CD4-positive, alpha-beta memory T cell (primary cell): ENCODE measurements at places on chromosomes 12 and 14.

GRCh38 chr14:106051796-106052195 is 525.4 kb downstream of the TMEM121 start:
- DNase-seq, result no peak

DNA sequence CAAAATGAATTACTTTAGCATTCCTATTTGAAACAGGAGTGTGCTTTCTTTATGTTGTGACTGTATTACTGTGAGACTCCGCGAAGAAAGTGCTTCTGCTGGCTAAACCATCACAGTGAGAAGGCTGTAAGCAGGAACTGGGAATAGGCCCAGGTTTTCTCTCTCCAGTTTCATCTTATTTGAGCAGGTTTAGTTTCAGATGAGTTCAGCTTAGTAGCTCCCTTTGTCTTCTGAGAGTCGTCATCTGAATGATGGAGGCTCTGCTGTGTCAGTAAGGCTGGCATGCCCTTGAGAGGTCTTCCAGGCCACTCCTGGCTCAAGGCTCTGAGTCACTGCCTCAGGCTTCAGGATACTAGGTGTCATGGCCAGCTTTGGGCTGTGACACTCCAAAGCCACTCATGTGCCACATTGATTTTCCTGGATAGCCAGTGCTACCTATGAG is 205.6 kb upstream of the RGS6 start:
- DNase-seq, result no peak

- no peak for DNase-seq
Observed at GRCh38 chr14:55604488-55604887, 24.5 kb downstream of the KTN1 start.

GRCh38 chr12:130655010-130655409 is 61.1 kb downstream of the RIMBP2 start:
- DNase-seq, result no peak

- no peak for DNase-seq
Observed at GRCh38 chr12:8870586-8870985, 43.7 kb upstream of the PHC1 start.

- DNase-seq, result no peak
Observed at GRCh38 chr12:24560192-24560775, 388.6 kb downstream of the BCAT1 start.

DNA sequence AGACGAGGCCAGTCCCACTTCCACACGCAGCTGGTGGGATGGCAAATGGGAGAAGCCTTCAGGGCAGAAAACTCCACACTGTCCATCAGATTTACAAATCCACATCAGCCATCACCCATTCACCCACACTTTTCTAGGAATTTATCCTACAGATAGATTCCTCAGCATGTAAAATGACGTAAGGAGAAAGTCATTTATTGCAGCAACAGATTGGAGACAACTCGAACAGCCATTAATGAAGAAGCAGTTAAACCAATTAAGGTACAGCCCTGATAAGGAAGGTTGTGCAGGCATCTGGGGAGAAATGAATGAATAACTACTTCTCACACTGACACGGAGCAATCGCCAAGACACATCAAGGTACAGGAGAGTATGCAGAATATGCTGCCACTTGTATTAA is 26.2 kb downstream of the PRKAB1 start:
- no peak for DNase-seq

- no peak for DNase-seq
Observed at GRCh38 chr12:105102673-105103072, 4.9 kb upstream of the WASHC4 start.

DNA sequence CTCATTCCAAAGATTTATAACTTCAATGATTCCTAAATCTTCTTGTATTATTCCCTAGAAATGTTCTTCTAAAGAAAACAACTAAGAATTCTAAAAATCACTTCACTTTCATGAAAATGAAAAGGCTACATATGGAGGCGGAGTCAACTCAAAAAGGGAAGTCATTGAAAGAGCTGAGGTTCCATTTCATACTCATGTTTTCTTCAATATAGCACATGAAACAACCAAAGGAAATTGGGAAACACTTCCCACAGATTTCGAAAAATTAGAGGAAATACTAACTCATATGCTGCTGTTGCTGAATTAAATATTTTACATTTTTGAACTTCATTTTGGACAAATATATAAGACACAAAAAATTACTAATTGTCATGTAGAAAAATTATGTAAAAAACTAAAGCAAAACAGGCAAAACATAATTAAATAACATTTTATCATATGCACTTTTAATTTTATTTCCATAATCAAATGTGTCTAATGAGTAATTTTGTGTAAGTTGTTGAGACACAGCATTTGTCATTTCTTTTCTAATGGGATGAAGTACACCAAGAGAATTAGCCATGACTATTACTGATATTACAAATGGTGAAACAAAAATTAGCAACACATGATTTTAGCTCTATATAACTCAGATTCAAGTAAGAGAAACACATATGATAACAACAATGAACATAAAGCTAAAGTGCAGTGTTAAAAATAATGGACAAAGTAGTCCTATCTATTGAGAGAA is at the start of gene CD163:
Gene CD163, minus strand, starts transcription at position 92 of the 730 bp plus-strand sequence. Its CDS starts 87 bp downstream, at position 5.
- DNase-seq, result no peak

DNA sequence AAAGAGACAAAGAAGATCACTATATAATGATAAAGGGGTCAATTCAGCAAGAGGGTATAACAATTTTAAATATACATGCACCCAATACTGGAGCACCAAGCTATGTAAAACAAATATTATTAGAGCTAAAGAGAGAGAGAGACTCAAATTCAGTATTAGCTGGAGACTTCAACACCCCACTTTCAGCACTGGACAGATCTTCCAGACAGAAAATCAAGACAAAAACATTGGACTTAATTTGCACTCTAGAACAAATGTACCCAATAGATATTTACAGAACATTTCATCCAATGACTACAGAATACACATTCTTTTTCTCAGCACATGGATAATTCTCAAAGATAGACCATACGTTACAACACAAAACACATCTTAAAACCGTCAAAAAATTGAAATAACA is 81.0 kb downstream of the KLHL28 start:
- DNase-seq, result no peak

GRCh38 chr12:48419116-48419935 is 53.0 kb upstream of the ANP32D start:
- no peak for DNase-seq

DNA sequence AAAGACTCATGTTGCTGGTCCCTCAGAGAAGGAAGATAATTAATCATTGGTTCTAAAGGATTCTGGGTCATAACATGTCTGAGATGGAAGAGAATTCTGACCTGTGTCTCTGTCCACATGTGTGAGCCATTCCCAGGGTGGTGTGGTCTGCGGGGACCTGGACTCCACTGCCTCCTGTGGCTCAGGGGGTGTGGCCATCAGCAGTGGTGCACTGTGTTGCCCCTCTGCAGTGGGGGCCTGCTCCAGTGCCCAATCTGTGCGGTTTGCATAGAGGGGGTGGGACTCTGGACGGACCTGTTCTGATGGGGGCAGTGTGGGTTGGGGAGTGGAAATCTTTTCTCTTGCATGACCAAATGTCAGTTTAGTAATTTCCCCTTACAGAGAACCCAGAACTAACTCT is 13.5 kb downstream of the KRT85 start:
- no peak for DNase-seq

GRCh38 chr12:61254225-61254624 is 1006.0 kb upstream of the USP15 start:
- DNase-seq, result no peak

DNA sequence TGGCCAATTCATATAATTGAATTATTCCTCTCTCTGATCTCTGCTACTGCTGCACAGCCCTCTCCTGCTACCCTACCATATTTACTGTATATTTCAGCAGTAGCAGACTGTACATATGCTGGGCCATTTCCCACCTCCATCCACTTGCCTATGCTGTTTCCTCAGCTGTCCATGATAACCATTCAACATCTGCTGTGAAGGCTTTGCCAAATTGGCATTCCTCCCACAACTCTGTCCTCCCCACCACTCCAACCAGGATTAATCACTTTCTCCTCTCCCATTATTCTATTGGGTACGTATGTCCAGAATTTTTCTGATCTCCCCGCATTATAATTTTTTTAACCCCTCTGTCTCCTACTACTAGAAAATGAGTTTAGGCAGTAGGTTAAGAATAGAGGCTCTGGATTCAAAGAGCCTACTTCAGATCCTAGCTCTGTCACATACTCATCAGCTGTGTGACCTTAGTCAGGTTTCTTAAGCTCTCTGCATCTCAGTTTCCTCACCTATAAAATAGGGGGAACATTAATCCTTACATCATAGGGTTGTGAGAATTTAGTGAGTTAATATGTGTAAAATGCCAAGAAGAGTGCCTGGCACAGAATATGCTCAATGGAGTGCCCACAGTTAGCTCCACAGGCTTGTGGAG is 123.3 kb downstream of the KICS2 start:
- no peak for DNase-seq

GRCh38 chr12:113155646-113156045 is 6.1 kb downstream of the CFAP73 start:
- no peak for DNase-seq
